ENCODE measurements at places on chromosomes 6 and 20.

GRCh38 chr6:65501045-65501444 is 206.0 kb downstream of the EYS start:
- DNase-seq, result no peak

GRCh38 chr20:10523443-10523842 is 88.3 kb downstream of the SLX4IP start:
- no peak for DNase-seq

- no peak for DNase-seq
Measured at GRCh38 chr6:126812651-126813050, 305.8 kb upstream of the RSPO3 start.

- DNase-seq, result no peak
Measured at GRCh38 chr6:21182589-21182988, 411.0 kb upstream of the SOX4 start.

- DNase-seq, result no peak
Measured at GRCh38 chr20:62906209-62906608, 20.1 kb downstream of the DIDO1 start.

DNA sequence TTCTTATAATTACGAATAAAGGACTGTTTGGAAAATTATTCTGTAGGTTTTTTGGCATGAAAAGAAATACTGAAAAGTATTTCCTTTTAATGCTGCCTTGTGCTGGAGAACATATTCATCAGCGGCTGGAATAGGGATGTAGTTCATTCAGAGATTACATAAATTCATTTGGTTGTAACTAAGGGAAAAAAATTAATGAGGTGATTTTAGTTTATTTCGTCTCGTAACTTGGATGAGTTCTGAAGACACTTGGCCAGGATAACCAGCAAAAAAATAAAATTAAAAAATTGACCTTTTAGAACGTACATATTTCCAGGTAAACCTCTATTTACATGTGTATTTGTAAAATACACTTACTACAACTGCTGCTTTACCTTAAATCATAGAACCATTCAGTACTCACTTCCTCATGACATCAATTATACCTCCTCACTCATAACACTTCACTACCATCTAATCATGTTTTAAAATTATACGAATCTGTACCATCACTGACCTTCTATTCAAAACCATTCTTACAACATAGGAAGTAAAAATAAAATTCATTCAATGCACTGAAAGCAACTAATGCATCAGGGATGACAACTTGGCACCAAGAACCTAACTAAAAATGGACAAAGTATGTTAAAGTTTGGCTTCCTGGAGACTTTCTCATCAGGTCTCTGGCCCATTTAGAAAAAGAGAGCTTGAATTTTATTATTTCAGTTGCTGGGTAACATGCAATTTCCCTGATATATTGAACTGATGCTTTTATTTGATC is 17.2 kb downstream of the KLHL31 start:
- DNase-seq, result no peak

- no peak for DNase-seq
Measured at GRCh38 chr6:162610351-162610750, 117.2 kb downstream of the PRKN start.

DNA sequence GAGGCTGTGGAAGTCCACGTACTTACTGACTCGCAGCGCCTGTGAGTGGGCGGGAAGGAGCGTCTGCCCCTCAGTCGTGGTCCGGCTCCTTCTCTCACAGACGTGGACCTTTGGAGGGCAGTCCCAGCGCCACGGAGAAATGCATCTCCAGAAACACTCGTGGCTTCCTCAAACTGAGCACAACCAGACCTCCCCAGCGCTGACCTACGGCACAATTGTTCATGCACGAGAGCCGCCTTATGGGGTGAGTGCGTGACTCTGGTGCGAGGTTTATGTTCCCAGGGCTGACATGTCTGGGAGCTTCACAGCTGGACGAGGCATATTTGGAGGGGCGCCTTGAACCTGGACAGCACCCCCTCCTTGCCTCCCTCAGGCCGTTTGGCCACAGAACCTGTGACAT is 29.7 kb downstream of the FRMD1 start:
- DNase-seq, result no peak

DNA sequence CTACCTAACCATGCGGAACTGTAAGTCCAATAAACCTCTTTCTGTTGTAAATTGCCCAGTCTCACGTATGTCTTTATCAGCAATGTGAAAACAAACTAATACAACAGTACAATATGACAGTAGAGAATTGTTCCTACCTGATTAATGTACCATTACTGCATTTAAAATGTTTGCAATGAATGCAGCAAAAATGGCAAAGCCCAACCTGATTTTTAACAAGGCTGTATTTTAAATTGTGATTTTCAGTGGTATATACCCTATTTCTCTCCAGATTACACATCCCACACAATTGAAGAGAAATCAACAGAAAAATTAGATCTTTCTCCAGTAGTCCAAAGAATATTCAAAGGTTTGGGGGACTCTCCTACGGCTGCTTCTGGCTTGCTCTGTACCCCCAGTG is 3.3 kb upstream of the PCSK2 start:
- no peak for DNase-seq

GRCh38 chr20:34579191-34579978 is 20.9 kb downstream of the MAP1LC3A start:
- no peak for DNase-seq

DNA sequence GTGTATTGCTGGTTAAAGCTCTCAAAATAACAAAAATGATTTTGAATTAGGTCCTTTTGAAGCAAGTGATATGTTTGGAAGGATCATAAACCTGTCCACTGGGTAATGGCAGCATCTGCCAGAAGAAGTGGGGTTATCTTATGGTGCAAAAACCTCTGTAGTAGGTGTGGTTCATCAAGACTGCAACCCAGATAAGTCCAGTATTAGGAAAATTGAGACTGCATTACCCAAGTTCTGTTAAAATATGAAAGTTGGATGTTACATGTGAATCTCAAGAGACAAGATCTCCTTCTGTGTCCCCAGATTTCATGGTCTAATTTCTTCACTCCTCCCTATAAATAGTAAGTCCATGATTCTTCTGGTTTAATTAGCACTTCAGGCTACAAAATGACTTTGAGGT is 59.4 kb downstream of the RPRD1B start:
- no peak for DNase-seq

- no peak for DNase-seq
Measured at GRCh38 chr20:41447006-41447405, 80.4 kb upstream of the EMILIN3 start.

- no peak for DNase-seq
Measured at GRCh38 chr20:51399006-51399890, 143.3 kb downstream of the NFATC2 start.

DNA sequence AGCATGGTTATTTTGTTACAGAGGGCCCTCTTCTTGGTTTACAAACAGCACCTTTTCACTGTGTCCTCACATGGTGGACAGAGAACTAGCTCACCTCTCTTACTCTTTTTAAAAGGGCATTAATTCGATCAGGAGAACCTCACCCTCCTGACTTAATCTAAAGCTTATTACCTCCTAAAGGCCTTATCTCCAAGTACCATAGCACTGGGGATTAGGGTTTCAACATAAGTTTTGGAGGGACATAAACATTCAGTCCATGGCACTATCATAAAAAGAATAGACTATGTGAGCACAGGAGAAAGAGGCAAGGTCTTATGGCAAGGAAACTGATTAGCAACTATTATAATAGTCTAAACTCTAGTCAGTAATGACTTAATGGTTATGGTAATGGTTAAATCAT is 736.2 kb upstream of the ADGRB3 start:
- no peak for DNase-seq

- no peak for DNase-seq
Measured at GRCh38 chr6:54291738-54292137, 16.5 kb upstream of the TINAG start.

- DNase-seq, result no peak
Measured at GRCh38 chr6:86581833-86582232, 355.5 kb upstream of the HTR1E start.

GRCh38 chr6:45946352-45946751 is 69.3 kb downstream of the CLIC5 start:
- no peak for DNase-seq

DNA sequence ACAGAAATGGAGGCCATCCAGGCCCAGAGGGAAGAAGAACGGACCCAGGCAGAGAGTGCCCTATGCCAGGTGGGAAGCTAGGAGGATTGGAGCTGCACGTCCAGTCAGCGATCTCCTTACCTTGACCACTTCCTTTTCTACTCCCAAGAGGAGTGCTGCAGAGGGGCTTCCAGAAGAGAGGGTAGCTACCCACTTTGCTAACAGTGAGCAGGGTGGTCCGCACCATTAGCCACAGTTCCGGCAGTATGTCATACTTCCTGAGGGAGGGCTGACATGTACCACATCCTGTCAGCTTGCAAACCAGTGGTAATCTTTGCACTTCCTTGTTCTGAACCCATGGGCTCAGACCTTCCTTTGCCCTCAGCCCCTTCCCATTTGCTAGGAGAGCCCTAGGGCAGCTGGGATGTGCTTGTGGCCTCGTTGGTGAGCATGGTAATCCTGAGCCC is 35.4 kb downstream of the CEP250 start:
- DNase-seq, result no peak

DNA sequence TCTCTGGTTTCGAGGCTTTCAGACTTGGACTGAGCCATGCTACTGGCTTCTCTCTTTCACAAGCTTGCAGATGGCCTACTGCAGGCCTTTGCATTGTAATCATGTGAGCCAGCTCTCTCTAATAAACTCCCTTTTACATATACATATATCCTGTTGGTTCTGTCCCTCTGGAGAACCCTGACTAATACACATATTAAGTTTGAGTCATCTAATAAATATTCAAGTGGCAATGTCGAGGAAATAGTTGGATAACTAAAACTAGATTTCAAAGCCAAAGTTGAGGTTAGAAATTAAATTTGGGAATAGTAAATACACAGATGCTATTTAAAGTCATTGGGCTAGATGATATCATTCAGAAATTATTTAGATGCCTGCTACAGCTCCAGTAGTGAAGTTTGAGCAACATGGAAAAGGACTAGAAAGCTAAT is 1343.4 kb downstream of the GRIK2 start:
- DNase-seq, result no peak

- DNase-seq, result no peak
Measured at GRCh38 chr6:45353654-45354053, 24.1 kb downstream of the SUPT3H start.

GRCh38 chr6:105442369-105442768 is 39.5 kb upstream of the PREP start:
- DNase-seq, result no peak

- peak; percentile 34 for DNase-seq
Measured at GRCh38 chr20:59434960-59435359, 134.5 kb downstream of the EDN3 start.

DNA sequence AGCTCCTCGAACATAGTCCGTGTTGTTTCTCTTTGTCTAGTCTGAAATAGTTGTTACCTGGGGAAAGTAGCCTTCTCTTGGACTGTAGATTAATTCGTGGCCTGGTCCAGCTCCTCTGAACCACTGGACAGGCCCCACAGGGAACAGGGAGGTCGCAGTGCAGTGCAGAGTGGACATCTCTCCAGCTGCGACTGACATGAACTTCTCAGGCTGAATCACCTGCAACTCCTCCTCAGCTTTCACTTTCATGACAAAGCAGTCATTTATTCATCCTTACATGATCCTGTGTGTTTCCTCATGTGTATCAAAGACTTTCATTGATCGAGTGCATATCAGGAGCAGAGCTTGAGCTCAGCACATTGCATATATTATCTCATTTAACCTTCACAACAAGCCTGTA is 19.1 kb upstream of the SIRPG start:
- no peak for DNase-seq

- DNase-seq, result no peak
Measured at GRCh38 chr6:90135667-90136066, 161.0 kb downstream of the BACH2 start.

DNA sequence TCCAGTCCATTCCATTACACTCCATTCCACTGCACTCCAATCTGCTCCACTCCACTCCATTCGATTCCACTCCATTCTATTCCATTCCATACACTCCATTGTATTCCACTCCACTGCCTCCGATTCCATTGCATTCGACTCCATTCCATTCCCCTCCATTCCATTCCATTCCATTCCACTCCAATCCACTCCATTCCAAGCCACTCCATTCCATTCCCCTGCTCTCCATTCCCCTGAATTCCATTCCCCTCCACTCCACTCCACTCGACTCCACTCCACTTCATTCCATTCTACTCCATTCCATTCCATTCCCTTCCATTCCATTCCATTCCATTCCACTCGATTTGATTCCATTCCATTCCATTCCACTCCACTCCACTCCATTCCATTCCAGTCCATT is 25.7 kb upstream of the DEFB125 start:
- DNase-seq, result no peak

DNA sequence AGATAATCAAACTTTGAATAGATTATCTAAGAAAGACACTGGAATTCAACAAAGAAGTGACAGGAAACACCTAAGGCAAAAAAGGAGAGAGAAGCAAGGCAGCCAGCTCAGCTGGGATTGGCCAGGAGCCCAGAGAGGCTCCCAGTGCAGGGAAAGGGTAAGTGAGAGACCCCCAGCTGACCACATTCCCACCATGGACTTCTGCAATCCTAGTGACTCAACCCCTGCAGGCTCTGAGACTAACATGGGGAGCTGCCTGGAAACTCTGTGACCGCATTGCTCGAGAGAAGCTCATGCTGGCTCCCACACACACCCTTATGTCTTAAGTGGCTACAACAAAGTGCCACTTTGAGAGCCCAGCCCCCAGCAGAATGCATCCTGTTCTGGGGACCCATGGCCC is 215.1 kb downstream of the PACRG start:
- no peak for DNase-seq

DNA sequence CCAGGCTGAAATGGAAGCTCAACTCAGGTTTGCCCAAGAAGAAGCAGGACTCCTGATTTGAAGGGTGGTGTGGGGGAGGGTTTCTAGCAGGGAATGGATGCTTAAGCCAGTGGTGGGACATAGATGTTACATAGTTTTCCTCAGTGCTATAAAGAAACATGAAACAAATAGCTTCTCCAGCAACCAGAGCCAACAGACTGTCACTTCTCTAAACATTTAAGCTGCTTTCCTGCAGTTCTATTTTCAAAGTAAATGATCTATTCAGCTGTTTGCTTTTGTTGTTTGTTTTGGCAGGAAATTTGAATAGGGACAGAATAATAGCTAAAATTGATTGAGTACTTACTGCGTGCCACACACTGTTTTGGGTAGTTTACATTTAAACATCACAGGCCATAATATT is 169.0 kb downstream of the UST start:
- DNase-seq, result no peak

- DNase-seq, result no peak
Measured at GRCh38 chr6:72619883-72620696, 1.8 kb upstream of the KCNQ5 start.

GRCh38 chr6:16670183-16670582 is 91.1 kb downstream of the ATXN1 start:
- no peak for DNase-seq

DNA sequence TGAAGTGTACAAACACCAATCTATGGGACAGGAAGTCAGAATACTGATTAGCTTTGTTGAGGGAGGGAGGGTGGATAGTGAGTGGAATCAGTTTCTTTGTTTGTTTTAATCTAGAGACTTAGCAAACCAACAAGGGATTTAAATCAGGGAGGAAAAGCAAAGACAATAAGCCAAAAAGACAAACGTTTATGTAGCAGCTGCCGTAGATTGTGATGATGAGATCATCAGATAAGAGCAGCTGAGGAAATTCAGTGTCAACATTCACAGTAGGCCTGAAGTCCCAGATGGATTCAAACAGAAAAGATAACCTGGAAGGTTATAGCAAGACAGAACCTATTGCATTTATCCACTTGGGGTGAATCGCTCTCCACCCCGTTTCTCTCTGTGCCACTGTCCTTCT is 104.9 kb upstream of the SYNDIG1 start:
- peak; percentile 33 for DNase-seq
